ENCODE measurements at places on chromosomes 4 and X. TPM values are rescaled to one million over a fixed set of nuclear protein-coding genes. Genes with fewer than 3 reads are reported as not detected.

The GRPEL1 gene
- polyA plus RNA-seq = 53.8 TPM

The HPGD gene
- 10.7 TPM for polyA plus RNA-seq

The CRLF2 gene
- 0.15 TPM for polyA plus RNA-seq

The LYAR gene
- polyA plus RNA-seq = 18.4 TPM

The CCNA2 gene
- polyA plus RNA-seq = 1.2 TPM

The RS1 gene
- polyA plus RNA-seq = not detected

The SYTL5 gene
- polyA plus RNA-seq = 1.7 TPM

The SLC16A2 gene
- 8.0 TPM for polyA plus RNA-seq

The HS6ST2 gene
- 0.10 TPM for polyA plus RNA-seq

The PRR32 gene
- polyA plus RNA-seq = not detected

The TMEM255A gene
- polyA plus RNA-seq = 4.2 TPM

The PAGE2 gene
- polyA plus RNA-seq = not detected

The MAOB gene
- 7.2 TPM for polyA plus RNA-seq

The SUPT20HL1 gene
- not detected for polyA plus RNA-seq

The GPR82 gene
- not detected for polyA plus RNA-seq

The RASSF6 gene
- polyA plus RNA-seq = 0.11 TPM

The SSX4 gene
- not detected for polyA plus RNA-seq

The MAGEB3 gene
- polyA plus RNA-seq = not detected

The NAA11 gene
- not detected for polyA plus RNA-seq

The KLF8 gene
- 15.0 TPM for polyA plus RNA-seq

The EMCN gene
- 15.9 TPM for polyA plus RNA-seq

The PIR gene
- 29.9 TPM for polyA plus RNA-seq

The APEX2 gene
- 10.4 TPM for polyA plus RNA-seq

The DSPP gene
- not detected for polyA plus RNA-seq

The CTAG1B gene
- polyA plus RNA-seq = not detected

The EPGN gene
- polyA plus RNA-seq = 0.97 TPM

The DMD gene
- polyA plus RNA-seq = 13.2 TPM

The CCDC120 gene
- 2.4 TPM for polyA plus RNA-seq
